SW 1271 (cell line): ENCODE measurements at places on chromosomes 7 and 10.

GRCh38 chr7:29102558-29103151, 43.7 kb downstream of the CPVL start:
- no peak for DNase-seq

DNA sequence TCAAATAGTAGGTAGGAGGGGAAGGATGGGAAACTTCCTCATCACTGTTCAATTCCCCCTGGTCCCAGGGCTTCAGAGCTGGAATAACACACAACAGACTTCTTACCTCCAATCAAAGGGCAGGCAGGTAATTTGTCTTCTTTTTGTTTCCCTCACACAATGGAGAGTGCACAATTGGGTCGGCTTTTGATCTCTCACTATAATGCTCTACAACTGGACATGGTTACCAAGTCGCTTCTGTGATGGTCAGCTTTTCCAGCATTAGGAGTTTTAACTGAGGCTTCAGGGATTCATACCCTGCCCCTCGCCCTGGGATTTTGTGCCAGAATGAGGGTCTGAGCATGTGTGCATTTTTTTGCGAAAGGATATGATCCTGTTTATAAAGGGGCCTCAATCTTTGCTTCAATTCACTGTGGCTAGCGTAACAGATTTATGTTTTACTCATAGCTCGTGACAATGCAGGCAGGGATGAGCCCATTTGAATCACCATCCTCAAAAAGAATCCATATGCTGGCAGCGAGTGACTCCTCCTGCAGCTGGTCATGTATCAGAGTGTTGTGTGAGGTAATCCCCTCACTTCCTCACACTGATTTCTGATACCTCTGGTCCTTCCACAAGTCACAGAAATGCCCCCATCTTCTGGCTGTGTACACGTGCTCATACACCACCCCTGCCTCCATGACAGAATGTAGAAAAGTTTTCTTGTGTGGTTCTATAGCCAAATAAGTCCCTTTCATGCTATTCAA, 189.6 kb downstream of the CTTNBP2 start:
- no peak for DNase-seq

- no peak for DNase-seq
Observed at GRCh38 chr7:135392701-135393100, 117.2 kb downstream of the CNOT4 start.

DNA sequence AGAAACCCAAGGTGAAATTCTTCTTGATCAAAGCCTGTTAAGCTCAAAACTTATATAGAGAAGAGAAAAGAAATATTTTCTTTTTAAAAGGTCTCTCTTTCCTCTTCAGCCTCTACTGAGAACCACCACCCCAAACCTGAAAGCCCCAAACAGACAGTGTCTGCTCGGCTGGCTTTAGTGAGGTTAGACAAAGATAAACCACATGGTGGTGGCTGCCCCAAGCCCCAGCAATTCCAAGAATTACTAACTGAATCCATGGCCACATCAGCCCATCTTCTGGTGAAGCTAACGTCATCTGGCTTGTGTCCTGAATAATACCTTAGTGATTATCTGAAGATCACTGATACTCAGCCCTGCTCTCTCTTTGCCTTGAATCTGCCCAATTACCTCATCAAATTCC, 275.0 kb downstream of the ELMO1 start:
- no peak for DNase-seq

DNA sequence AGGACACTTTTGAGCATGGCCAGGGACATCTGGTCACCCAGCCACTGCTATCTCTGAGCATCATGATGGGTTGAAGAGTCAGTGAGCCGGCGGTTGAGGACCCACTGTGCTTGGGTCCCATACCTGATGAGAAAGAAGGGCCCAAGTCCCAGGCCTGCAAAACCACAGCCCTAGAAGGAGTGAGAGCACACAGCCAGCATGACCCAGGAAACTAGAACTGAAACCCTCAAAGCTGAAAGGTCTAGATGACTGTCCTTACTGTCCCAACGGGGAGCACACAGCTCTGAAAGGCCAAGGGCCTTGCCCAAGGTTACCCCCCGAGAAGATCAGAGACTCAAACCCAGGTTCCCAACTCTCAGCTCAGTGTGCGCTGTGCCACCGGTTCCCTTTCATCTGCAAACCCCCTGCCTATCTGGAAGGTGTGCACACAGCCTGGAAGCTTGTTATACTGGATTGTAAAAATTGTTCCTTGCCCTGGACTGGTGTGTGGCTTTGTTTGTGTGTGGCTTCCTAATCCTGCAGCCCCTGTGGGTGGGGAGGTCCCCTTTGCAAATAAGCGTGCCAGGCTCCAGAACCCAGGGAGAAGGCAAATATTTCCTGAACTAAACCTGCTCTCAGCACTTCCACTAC, 22.6 kb upstream of the PSAP start:
- no peak for DNase-seq

GRCh38 chr10:7084280-7085005, 326.4 kb downstream of the SFMBT2 start:
- DNase-seq, result no peak

- no peak for DNase-seq
Observed at GRCh38 chr10:132001238-132001972, 19.7 kb upstream of the BNIP3 start.

DNA sequence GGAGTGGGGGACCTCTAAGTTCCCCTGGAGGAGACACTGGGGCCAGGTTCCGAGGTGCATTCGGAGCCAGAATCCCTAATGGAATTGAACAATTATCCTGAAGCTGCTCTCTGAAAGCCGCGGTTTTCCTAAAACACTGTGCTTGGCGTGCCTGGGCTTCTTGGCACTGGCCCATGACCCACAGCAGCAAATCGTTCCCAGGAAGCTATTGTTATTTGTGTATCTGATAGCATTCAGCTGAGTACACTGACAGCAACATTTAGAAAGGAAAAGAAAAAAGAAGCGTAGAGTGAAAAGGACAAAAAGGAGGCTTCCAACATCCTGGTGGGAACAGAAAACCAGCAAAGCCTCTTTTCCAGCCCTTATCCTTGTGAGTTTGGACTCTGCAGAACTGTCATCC, 339.8 kb downstream of the FRMD4A start:
- no peak for DNase-seq

DNA sequence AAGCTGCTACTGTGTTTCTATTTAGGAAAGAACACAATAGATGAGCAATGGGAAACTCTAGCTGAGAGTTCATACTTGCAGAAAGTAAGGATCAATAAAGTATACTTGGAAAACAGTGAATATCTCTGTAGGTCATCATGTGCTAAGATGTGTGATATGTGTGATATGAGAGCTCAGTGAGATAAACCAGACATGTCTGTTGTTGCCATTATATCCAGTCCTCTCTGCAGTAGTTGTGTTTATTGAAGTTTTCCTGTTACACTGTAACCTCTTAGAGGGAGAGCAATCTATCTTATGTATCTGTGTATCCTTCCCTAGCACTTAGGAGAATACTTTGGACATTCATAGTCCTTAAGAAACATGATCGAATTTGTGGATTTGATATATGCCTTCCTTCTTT, 19.1 kb downstream of the TRUB1 start:
- no peak for DNase-seq

DNA sequence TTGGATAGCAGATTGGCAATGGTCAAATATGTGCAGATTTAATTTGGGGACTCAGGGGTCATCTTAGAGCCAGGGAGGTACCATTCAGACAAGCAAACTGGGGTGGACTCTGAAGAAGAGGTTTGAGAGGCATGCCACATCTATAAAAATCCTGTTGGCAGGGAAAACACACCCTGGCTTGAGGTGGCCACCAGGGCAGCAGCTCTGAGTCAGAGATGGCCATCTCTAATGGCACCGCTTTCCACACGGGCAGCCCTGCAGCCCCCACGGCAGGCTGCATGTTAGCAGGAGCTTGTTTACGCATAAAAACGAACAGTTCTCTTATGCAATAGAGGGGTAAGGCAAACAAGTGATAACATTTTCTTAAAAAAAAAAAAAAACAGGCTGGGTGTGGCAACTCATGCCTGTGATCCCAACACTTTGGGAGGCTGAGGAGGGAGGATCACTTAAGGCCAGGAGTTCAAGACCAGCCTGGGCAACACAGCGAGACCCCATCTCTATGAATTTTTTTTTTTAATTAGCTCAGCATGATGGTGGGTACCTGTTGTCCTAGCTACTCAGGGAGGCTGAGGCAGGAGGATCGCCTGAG, 14.9 kb downstream of the DLG5 start:
- no peak for DNase-seq

DNA sequence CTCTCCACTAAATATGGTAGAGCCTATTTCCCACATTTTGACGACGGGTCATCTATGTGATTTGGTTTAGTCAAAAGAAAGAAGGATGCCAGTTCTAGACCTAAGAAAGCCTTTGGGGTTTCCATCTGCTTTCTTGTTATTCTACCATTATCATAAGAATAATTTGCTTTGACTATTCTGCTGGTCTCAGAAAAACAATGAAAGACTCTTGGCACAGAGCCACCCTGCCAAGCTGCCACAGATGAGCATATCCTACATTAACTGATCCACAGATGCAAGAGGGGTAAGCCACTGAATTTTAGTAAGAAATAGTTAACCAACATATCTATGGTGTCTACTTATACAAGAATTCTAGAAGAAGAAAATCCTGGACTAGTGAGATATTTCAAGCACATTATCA, 158.6 kb upstream of the MAGI2 start:
- no peak for DNase-seq

DNA sequence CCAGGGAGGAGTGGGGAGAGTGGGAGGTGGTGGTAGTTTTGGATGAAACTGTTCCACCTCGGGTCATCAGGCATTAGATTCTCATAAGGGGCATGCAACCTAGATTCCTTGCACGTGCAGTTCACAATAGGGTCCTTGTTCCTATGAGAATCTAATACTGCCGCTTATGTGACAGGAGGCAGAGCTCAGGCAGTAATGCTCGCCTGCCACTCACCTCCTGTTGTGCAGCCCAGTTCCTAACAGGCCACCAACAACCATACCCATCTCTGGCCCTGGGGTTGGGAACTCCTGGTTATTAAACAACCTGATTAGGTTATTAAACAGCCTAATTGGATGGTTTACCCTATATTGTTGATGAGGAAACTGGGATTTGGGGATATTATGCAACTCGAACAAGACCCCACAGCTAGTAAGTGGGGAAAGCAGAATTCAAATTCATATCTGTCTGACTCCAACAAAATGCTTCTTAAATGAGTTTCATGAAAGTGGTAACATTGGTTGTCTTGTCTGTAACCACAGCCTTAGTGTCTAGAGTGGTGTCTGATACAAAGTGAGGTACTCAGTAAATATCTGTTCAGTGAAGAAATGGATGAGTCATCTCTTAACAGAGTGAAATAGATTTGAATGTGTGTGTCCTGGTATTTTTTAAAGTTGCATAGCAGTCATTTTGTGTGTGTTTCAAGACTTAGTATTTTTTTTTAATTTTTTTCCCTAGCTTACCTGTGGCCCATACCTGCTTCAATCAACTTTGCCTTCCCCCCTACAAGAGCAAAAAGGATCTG, 101.6 kb downstream of the HECTD2 start:
- no peak for DNase-seq

DNA sequence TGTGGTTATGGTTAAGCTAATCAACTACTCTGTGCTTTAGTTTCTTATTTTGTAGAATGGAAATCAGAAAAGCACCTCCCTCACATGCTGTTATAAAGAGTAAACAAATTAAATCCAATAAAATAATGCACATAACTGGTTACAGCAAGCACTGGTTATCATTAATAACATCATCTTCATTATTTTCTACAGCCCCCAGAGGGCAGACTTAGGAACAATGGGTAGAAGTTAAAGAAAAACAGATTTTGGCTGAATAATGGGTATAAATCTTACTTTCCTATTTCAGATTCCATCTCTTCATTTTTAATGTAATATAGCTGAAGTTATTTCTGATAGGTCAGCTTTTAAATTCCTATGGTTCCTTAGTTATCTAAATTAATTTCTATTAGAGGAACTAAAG, 126.5 kb downstream of the DOCK4 start:
- no peak for DNase-seq

- no peak for DNase-seq
Observed at GRCh38 chr10:90417029-90417428, 440.8 kb downstream of the HTR7 start.

- no peak for DNase-seq
Observed at GRCh38 chr7:149527414-149527813, 29.8 kb upstream of the ZNF746 start.
